Smooth muscle cell of the coronary artery (primary cell): ENCODE measurements at places on chromosomes 16 and 17. TPM values are rescaled to one million over a fixed set of nuclear protein-coding genes. Genes with fewer than 3 reads are reported as not detected.

MT1M gene
- total RNA-seq: 2.0 and 9.5 TPM in 2 replicates

MYBBP1A gene
- 35.0 and 43.4 TPM in 2 replicates for total RNA-seq

TAC4 gene
- total RNA-seq: not detected in 2 replicates

ZNF750 gene
- total RNA-seq: not detected in 2 replicates

PRSS21 gene
- 0.15 and 0.23 TPM in 2 replicates for total RNA-seq

RNF112 gene
- total RNA-seq: 1.6 and 6.8 TPM in 2 replicates

PRSS8 gene
- total RNA-seq: not detected in 2 replicates

NEUROD2 gene
- not detected in 2 replicates for total RNA-seq
